ENCODE measurements at places on chromosomes 2 and 18.

GRCh38 chr2:100692381-100692780 is 127.6 kb upstream of the NPAS2 start:
- DNase-seq = no peak

- no peak for DNase-seq
Measured at GRCh38 chr2:216188956-216189355, 79.8 kb downstream of the XRCC5 start.

DNA sequence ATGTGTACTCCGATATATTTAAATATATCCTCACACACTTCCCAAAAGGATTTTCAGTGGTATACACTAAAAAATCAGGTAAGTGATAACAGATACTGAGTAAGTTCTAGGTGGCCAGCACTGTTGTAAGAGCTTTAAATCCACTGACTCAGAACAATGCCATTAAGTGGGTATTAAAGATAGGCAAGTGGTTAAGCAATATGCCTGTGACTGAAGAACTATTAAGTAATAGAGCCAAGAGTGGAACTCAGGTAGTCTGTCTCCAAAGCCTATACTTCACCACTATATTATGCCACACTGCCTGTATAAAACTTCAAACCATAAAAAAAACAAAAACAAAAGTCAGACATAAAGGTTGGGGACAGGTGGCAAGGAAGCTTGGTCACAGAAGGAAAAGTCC is 37.2 kb downstream of the THUMPD2 start:
- no peak for DNase-seq

GRCh38 chr2:121342751-121343150 is 57.7 kb upstream of the TFCP2L1 start:
- DNase-seq = no peak

DNA sequence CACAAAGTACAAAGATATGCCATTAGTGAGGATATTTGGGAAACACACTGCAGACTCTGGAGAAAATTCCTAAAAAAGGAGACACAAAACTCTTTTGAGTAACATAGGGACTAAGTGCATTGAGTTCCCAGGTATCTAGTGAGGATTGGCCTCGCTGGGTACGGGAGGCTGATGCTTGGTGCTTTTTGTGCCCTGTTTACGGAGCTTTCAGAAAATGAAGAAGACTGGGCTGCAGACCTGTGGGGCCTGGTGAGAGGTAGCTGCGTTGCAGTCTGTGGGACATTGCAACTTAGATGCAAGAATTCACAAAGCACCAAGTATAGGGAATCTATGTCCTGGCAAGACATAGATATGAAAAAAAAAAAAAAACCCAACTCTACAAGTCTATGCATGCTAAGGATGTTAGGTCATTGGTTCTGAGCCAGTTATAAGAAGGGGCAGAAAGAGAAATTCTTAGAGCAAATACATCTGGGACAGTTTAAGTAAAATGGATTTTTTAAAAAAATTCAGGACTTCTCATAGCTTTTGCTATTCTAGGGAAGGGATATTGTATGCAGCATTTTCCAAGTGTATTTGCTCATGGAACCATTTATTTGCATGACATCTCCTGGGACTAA is 156.0 kb downstream of the SLC4A3 start:
- DNase-seq = no peak

GRCh38 chr18:32366586-32367538 is 103.8 kb downstream of the GAREM1 start:
- DNase-seq = no peak

DNA sequence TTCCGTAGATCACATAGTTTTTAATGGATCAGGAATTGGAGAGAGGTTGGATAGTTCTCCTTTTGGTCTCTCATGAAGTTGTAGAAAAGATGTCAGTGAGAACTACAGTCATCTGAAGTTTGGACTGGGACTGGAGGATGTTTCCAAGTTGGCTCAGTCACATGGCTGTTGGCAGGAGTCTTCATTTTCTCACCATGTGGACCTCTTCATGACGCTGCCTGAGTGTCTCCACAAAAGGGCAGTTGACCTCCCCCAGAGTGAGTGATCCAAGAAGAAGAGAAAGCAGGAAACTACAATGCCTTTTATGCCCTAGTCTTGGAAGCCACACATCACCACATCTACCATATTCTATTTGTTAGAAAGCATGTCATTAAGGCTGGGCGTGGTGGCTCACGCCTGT is 171.7 kb downstream of the EPHA4 start:
- DNase-seq = no peak

DNA sequence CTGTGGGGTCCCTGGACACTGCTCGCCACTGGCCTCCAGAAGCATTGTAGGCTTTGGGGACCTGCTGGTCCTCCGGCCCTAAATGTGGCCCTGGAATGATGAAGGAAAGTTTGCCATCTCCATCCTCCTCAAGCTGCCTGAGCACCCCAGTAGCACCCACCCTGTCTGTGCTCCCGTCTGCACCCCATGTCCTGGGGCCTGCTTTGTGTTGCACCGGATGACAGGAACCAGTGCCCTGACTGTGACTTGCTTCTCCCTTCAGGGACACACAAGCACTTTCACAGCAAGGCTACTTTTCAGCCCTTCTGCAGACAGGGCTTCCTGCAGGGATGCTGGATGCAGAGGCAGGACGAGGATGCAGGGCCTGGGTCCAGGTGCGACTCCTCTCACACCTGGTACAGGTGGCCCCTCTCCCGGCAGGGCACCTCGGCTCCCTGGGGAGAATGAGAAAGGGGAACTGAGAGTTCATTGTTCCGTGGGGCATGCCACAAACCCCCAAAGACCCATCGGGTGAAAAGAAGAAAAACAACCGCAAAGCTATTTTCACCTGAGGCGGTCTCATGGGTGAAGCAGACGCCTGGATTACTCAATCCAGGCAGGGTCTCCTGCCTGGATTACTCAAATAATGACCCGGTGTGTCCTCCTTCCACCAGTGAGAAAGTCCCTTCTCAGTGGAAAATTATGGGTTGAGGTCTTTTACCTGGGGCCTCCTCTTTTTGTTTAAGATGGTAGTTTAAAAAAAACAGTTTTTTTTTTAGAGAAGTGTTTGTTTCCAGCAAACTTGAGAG is 74.9 kb downstream of the LONRF2 start:
- no peak for DNase-seq

Data from stimulated activated CD4-positive, alpha-beta T cell treated with anti-CD3 and anti-CD28 coated beads, TNF-alpha, amount 100 ng/mL, for 1 hour (primary cell).